Stomach (tissue), 19 donors: ENCODE measurements at places on chromosomes 12 and 14.

GRCh38 chr12:32586390-32586789, 92.7 kb upstream of the DNM1L start:
- no peak for DNase-seq

DNA sequence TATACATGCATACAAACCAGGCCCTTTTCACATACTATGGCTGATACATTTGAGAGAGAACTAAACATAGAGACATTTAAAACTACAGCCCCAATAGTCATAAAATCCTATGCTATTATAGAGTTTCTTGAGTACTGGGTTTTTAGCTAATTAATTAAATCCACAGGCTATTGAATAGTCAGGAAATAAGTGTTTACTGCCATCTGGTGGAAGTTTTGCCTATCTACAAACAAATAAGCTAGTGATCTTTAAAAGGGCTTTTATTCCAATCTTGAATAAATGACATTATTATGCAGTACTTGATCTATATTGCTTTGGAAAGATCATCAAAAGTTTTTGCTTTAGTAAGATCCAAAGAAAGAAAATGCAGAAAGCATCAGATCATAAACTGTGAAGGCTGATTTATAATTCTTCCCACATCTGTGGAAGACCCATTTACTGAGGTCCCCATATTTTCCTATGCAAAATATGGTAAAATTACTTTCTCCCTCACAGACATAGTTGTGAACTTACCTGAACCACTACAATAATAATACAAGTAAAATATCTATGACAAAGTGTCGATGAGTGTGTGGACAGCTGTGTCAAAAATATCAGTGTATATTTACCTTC, 131.3 kb downstream of the ITPR2 start:
- peak; percentile 68 for DNase-seq

DNA sequence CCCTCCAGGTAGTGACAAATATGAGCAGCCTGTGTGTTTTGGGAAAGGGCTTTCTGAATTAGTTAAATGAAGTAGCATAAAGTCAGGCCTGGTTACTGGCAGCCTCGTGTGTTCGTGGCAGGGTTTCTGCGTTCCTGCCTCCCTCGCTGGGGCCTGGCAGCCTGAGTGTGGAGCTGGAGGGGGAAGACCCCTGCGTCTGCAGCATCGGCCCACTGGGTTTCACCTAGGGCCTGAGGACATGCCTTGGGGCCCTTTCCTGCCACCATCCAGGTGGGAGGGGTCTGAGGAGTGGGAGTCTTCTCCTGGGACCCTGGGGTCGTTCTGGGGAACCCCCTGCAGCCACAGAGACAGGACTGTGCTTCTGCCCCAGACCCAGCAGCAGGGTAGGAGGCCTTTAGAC, 20.4 kb upstream of the AMN start:
- no peak for DNase-seq

GRCh38 chr14:49928015-49928414, 35.1 kb downstream of the ARF6 start:
- no peak for DNase-seq

- no peak for DNase-seq
These were observed 287.4 kb downstream of the SYT1 start for GRCh38 chr12:79151956-79152355.

- DNase-seq = peak; percentile 16
These were observed 226.7 kb downstream of the NPAS3 start for GRCh38 chr14:33165144-33165925.

- DNase-seq = no peak
These were observed 77.8 kb upstream of the BDKRB2 start for GRCh38 chr14:96126783-96127271.

DNA sequence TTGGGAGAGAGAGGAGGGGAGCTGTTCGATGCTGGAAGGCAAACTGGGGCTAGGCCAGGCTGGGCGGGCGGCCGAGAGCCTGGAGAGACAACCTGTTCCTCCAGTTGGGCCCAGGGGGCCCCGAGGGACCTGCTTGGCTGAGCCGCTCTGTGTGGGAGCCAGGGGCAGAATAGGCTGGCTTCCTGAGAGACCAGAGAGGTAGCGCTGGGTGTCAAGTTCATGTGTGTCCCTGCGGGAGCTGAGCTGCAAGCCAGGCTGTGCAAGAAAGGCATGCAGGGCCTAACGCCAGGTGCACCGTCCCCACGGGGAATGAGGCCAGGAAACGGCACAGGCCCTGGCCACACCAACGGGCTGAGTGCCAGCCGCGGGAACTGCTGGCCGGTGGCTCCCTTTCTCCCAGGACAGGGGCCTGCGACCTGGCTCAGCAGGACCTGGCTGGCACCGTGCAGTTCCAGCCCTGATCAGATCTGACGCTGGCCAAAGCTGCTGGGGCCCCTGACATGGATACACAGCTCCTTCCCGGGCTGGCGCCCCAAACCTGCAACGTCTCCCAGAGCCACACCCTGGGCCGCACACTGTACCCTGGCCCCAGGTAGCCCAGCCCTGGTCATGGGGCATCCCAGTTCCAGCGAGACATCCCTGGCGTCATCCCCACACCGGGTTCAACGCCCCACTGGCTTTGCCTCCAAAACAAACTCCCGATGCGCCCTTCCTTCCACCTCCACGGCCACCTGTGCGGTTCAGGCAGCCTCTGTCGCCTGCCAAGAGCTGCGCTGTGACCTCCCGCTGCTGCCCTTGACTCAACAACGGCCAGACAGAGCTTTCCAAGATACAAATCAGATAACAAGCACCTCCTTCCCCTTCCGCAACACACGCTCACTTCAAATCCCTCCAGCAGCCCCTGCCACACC, 65.0 kb downstream of the RFLNA start:
- peak; percentile 78 for DNase-seq

GRCh38 chr12:109840305-109841074, 7.3 kb upstream of the TRPV4 start:
- DNase-seq = no peak

- DNase-seq = no peak
These were observed 77.9 kb upstream of the RFLNA start for GRCh38 chr12:124216966-124217365.

- no peak for DNase-seq
These were observed 23.1 kb upstream of the HNF1A start for GRCh38 chr12:120955232-120955631.

DNA sequence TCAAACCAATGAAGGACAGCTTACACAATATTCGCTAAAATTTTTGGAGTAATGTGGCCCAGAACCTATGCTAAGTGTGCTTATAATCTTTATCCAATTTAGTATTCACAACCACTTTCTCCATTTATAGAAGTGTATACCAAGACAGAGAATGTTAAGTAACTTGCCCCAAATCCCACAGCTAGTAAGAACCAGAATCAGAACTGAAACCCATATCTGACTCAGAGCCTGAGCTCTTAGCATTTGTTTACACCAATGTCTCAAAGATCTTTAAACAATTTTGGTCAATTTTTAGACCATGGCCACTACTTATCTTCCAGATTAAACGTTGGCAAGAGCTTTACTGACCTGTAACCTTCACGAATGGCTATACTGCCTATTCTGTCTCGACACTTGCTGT, 53.0 kb downstream of the PAPLN start:
- DNase-seq = no peak

DNA sequence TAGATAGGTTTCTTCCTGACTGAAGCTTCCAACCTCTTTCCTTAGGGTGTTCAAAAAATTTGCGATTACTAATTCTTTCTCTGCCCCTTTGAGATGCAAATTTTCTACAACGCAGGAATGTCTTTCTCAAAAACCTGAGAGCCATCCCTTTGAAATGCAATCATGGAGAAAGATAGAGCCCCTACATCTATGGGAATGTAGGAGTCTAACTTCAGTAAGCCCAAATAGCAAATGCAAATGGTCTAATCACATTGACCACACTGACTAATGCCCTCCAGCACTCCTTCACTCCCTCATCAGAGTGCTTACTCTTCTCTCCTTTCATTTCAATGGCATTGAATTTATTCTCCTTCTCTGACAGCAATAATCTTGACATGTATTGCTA, 107.1 kb downstream of the SLC6A15 start:
- no peak for DNase-seq

- DNase-seq = no peak
These were observed 1.9 kb downstream of the FAM186A start for GRCh38 chr12:50394469-50395029.

- peak; percentile 29 for DNase-seq
These were observed 12.1 kb upstream of the KRT77 start for GRCh38 chr12:52715416-52715815.

DNA sequence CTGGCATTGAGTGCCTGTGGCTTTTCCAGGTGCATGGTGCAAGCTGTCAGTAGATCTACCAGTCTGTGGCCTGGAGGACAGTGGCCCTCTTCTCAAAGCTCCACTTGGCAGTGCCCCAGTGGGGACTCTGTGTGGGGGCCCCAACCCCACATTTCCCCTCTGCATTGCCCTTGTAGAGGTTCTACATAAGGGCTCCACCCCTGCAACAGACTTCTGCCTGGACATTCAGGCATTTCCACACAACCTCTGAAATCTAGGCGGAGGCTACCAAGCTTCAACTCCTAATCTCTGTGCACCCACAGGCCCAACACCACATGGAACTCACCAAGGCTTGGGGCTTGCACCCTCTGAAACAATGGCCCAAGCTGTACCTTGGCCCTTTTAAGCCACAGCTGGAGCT, 102.7 kb upstream of the PLEKHG7 start:
- DNase-seq = no peak

- DNase-seq = no peak
These were observed 3.1 kb downstream of the ZBTB42 start for GRCh38 chr14:104803912-104804410.

DNA sequence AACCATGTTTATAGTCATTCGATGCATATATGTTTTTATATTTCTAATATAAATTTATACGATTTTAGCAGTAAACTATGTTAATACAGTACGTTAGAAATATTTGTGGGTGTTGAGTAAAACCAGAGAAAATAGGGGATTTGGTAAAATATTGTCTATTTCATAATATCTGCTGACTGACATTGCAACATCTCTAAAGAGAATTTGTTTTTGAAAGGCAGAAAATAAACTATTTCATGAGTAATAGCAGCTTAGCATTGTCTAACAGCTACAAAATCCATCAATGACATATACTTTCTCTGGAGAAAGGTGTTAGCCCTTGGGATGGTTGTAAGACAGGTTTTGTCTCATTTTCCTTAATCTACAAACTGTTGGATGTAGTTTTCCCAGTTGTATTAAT, 144.9 kb downstream of the PDE3A start:
- DNase-seq = no peak

DNA sequence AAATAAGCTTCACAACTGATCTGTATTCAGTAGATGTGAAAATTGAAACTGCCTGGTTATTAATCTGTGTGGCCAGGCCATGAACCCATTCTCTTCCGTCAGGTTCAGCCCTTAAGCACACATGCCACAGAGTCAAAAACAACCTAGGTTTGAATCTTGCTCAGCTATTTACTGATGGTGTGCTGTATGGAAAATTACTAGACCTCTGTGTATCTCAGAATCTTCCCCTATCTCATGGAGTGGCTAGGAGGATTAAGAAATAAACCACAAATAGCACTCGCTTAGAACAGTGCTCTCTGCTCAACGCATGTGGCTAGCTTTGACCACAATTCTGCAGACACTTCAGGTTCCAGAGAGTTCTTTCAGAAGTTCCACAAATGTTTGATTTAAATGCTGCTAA, 240.7 kb upstream of the PLEKHG7 start:
- no peak for DNase-seq

DNA sequence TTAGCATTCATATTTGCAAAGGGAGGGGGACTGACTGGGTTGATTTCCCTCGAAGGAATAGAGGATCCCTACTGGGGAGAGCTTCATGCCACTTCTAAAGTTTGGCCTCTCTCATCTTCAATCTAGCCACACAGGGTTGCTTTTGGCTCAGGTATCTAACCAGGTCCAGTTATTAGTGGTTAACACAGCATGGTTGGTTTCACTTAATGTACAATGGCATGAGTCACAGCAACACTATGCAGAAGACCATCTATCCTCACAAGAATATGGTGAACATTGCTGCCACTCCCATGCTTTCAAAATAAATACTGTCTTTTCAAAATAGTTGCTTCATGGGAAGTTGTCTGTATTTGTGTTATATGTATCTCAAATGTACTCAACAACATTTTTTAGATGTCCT, 6.6 kb upstream of the RAB3IP start:
- no peak for DNase-seq

DNA sequence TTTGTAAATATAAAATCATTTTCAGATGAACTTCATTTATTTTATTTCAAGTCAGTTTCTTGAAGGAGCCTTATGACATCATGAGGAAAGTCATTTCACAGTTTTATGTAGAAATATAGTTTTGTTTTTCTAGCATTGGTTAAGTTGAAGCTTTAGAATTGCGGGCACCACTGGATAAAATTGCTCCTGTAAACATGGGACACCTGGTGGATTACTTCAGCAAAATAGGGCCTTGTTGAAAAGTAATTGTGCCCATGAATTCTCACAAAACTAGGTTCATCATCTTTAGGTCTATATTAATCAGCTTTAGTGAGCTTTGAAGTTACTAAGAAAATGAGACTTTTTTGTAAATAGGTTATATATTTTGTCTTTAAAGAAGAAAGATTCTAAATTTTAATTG, 25.3 kb downstream of the CNTN1 start:
- DNase-seq = no peak

GRCh38 chr12:108839890-108840230, 17.5 kb downstream of the SSH1 start:
- no peak for DNase-seq

- DNase-seq = no peak
These were observed 16.3 kb upstream of the FLVCR2 start for GRCh38 chr14:75562089-75562488.

DNA sequence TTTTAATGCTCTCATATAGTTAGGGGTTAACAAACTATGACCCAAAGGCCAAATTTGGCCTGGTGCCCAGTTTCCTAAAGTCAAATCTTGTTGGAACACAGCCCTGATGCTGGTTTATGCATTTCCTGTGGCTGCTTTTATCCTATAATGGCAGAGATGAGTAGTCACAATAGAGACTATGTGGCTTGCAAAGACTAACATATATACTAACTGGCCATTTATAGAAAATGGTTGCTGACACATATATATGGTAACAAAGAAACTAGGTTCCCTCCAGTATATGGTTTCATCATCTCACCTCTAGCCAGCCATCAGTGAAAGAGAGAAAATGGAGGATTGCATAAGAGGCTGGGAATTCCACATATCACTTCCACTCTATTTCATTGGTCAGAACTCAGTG, 10.8 kb downstream of the NAV3 start:
- no peak for DNase-seq

DNA sequence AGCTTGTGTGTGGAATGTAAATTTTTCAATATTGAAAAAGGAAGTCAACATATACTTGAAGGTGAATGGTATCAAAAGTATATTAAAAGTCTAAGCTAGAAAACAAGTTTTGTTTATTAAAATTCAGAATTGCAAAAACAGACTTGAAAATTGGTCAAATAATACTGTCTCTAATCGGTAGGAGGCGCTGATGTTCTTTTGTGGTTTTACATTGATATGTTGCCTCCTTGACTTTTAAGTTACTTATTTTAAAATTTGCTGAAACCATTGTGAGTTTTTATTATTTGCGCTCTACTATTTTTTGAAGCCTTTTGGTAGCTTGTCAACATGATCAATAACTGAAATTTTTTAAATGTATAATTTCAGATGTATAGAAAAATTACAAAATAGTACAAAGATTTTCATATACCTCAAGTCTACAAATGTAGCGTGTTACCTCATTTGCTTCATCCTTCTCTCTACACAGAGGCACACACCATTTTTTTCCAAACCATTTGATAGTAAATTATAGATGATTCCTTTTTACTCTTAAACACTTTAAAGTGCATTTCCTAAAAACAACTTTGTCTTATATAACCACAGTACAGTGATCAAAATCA, 6.9 kb downstream of the RTRAF start:
- peak; percentile 67 for DNase-seq
